ENCODE measurements at places on chromosomes 3 and 15.

DNA sequence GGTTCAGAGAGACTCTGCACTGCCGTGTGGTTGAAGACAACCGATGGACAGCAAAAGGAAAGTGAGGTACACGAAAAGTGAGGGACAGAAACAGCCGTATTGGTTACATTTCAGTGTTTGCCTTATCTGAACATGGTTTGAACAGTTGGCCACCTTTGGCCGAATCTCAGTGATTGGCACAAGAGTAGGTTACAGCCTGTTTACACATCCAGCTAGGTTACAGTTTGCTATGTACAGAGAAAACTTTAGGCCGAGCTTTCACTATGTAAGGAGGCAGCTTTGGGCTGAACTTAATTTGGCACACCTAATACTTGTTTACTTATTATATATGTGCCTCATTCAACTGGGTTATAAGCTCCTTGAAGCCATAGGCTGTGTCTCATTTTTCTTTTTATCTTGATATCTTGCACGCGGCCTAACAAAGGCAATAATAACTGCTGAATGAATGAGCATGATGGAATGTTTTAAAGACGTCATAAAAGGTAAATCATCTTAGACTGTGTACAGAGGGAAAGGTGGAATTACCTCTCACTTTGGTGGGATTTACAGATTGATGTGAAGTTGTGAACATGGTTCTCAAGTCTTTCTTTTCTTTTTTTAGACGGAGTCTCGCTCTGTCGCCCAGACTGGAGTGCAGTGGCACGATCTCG is 17.2 kb upstream of the GREM1 start:
- no peak for DNase-seq

DNA sequence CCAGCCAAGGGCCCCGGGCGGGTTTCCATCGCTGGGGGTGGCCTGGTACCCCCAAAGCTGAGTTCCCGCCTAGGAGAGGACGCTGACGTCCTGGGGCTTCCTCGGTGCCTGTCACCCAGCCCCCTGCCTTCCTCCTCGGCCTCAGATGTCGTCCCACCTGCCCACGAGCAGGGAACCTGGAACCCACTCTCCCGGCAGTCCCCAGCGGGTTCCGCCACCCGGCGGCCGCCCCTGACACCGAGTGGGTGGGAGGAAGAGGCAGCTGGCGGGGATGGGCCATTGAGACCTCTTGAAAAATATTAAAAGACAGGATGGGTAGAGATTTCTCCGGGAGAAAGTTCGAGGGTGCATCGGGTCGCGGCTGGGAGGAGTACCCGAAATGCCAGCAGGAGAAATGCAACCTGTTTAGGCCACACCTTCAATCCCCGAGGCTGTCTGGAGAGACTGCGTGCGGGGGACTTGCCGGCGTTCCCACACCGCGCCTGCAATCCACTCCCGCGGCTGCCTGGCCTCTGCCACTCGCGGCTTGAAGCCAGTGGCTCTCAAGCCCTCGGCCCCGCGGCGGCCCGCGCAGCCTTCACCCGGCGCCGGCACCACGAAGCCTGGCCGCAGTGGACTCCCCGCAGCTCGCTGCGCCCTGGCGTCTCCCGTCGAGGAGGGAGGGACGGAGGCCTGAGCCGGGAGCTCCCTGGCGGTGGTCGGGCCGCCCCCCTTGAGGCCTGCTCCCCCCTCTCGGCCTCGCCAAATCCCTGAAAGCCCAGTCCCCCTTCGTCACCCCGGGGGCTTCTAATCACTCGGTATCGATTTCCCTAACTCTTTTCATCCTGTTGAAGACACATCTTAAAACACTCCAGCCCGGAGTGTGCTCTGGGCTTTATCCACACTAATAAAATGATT is 8.6 kb upstream of the NR2F2 start:
- DNase-seq = no peak

DNA sequence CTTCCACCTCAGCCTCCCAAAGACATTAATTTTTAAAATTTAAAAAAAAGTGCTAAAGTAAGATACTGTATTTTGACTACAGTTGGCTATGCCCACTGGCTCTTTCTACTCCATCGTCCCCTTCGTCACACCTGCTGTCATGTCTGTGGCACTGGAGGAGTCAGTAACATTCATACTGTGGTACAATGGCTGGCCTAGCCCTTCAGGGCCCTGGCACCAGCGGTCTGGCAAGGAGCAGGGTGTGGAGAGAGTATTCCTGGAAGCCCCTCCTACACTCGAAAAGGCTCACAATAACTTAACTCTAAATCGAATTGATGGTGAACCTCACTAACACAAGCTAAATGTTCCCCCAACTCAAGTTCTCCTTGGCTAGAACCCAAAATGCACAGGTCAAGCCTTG is 89.7 kb upstream of the RASGRF1 start:
- DNase-seq = no peak

DNA sequence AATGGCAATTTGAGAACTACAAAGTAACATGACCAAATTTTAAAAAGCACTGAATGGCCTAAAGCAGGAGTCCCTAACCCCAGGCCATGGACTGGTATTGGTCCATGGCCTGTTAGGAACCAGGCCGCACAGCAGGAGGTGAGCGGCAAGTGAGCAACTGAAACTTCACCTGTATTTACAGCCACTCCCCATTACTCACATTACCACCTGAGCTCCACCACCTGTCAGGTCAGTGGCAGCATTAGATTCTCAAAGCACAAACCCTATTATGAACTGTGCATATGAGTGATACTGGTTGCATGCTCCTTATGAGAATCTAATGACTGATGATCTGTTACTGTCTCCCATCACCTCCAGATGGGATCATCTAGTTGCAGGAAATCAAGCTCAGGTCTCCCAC is 48.8 kb downstream of the SENP7 start:
- DNase-seq = no peak

GRCh38 chr3:94115482-94115881 is 52.6 kb downstream of the NSUN3 start:
- DNase-seq = no peak

- no peak for DNase-seq
These were observed 1.1 kb upstream of the FAM3D start for GRCh38 chr3:58667704-58668103.

DNA sequence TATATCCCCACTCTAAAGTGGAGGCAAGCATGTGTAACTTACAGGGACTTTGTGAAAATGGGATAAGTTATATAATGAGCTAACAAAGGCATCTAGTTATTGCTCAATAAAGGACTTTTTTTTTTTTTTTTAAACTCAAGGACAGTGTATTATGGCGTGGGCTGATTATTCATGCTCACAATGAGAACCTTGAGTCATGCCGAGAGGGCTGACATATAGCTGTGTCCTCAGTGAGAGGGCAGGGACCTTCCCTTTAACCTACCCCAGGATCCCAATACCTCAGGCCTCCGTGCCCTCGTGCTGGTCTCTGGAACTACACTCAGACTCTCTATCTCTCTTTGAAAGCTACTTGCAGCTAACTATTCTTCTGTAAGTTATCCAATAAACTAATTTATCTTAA is 319.9 kb upstream of the ICE2 start:
- no peak for DNase-seq

DNA sequence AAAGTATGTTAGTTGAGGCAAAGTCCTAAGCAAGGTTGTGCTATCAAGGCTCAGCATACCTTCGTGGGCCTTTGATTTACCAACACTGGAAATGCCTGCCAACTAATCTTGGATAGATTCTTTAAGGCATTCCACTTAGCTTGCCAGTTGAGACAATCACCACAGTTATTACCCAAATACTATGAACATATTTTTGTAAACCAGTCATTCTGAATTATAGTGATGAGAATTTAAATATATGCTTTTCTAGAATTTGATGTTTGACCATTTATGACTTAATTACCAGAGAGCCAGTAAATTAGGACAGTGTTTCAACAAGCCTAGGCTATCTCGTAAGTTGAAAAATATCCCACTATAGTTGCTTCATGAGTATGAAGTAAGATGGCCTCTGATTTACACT is 15.5 kb downstream of the TRIM59 start:
- no peak for DNase-seq

- no peak for DNase-seq
These were observed 47.9 kb upstream of the FURIN start for GRCh38 chr15:90820481-90820880.

DNA sequence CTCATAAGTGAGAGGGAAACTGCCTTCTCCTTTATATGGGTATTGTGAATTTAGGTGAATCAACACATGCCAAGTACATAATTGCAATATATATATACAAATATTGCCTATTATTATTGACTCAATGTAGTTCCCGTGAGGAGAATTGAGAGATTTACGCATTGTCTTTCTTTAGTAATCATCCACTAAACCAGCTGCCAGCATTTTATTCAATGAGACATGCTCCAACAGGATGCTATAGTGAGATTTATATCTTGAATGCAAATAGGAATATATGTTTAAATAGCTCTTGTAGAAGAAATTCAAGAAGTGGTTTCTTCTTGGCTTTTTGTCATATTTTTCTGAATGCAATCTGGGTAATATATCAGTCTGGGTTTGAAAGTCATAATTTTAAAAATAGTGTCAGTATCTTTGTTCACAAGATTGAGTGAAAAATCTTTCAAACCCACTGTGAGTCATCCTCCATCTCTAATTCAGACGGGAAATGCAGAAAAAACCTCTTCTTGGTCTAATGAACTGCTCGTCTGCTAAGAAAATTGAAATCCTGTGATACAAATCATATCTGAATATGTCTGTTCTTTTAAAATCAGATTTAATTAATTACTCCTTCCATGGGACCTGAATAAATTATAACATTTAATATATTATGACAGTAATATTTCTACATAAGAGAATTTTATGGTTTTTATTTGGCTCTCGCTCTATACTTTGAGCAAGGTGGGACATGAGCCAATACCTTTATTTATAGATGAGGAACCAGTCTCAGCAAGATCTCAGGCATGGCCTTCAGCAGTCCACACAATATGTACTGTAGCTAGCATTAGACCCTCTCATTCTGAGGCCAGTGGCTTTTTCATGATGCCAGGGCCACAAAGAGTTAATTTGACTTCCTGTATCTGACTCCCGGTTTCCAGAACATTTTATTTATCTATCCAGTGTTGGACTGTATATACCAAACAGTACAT is 516.0 kb downstream of the GABRG3 start:
- no peak for DNase-seq

GRCh38 chr3:100274361-100274760 is 13.6 kb downstream of the TBC1D23 start:
- DNase-seq = no peak

DNA sequence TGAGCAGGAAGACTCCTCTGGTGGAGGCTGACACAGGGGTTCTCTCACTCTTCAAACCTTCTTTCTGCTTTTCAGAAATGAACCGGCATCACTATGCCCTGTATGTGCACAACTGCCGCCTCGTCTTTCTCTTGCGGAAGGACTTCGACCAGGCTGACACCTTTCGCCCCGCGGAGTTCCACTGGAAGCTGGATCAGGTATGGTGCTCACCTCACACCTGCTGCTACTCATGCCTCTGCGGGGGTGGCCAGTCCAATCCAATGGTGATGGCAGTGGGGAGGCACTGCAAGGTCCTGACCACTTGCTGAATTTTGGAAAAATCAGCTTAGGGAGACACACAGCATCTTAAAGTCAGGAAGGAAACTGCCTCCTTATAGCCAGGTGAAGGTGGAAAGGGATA is 211.3 kb upstream of the TRIM42 start:
- no peak for DNase-seq

DNA sequence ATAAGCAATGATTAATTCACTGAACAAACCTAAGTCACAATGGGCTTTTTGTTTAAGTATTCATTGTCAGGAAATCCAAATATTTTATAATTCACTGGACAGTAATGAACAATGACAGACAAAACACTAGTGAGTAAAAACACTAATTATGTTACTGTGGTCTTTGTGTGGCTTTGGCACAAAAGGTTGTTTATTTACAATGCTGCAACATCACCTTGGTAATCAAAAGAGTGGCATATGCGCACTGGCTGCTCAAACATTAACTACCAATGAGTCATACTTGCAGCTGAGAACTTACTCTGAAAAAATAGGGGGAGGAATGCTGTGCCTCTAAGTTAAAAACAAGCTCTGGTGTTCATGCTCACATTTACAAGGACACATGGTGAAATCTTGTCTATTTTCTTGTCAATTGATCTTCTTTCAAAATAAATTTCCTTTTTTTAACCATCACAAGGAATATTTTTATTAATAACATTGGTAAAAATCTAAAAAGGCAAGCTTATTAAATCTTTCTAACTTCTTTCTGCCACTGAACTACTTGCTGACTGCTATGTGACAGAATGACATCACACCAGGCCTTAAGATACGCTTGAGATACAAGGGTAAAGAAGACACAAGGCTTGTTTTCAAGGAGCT is 85.2 kb upstream of the PPIB start:
- DNase-seq = peak; percentile 9

GRCh38 chr3:58116161-58116955 is 94.4 kb downstream of the DNASE1L3 start:
- no peak for DNase-seq

GRCh38 chr15:38153781-38154180 is 98.9 kb upstream of the SPRED1 start:
- no peak for DNase-seq

DNA sequence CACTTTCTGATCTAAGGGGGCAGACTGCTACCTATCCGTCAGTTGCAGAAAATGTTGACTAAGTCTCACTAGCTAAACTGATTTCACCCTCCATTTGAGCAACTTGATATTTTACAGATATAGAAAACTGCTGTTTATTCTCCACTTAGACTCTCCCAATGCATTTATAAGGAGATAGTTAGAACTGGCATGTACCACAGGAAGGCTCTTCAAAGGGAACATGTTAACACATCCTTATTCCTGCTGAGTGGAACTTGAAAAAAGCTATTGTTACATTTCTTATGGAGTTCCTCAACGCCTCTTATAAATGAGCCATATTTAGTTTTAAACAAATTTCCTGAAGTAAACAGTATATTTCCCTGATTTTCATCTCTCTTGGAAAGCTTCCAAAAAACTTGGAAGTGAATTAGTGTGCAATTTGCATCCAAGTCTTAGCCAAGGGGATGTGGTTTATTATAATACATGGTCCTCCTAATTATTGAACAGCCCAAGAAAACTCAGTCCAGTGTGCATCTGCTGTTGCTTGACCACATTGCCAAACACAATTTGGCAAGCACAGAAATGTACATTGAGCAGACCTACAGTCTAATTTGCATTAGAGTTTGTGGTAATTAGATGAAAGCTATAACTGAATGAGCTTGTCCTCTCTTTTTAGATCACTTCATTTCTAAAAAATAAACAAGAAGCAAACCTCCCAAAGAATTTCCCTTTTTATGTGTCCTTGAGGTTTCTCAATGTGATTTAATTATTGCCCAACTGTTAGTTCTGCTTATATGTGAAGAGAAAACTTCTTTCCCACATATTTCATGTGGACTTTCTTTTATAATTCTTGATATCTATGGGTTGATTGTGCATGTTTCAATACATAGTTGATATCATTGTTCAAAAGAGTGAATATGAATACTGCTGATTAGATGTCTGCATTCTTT is 72.6 kb upstream of the DPH6 start:
- no peak for DNase-seq

DNA sequence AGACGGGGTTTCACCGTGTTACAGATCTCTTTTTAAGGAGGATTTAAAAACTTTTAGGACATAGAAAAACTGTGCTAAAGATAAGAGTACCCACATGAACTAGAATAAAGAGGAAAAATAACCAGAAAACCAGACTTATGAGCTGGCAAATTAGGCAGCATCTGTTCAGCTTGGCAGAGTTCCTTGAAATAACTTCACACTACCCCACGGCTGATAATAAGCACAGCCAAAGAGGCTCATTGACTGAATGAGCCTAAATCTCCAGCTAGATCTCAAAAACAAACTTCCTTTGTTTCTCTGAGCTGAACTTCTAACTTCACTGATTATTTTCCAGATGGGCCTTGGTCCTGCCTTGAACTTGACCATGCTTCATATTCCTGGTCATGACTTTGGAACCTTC is 26.7 kb upstream of the PIK3R4 start:
- DNase-seq = no peak

Data from NCI-H2227 treated with DMSO at 0.1 percent for 48 hours (cell line).